Fibroblast of skin of scalp (primary cell): ENCODE measurements at places on chromosomes 6 and 20.

DNA sequence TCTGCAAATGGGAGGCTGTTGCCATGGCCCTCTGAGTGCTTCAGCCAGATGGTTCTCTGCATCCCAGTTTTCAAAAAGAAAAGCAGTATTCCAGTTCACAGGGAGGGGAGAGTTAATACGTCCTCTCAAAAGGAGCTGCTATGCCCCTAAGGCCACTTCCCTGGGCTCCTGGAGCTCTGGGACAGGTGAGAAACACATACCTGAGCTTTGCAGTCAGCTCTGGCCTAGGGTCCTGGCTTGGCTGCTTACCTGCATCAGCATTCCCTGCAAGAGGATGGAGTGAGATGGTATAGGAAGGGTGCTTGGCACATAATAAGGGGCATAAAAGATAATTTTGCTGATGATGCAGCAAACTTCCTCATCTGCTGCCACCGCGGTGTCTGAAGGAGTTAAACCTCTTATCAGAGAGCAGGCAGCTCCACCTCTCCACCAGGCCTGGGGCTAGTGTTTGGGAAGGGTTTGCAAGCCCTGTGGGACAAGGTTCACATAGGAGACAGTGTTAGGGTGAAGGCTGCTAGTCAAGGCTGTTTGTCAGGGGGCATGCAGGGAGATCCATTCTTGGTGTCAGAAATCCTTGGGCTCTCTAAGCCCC lies 62.7 kb downstream of the SLC24A3 start:
- no peak for DNase-seq

DNA sequence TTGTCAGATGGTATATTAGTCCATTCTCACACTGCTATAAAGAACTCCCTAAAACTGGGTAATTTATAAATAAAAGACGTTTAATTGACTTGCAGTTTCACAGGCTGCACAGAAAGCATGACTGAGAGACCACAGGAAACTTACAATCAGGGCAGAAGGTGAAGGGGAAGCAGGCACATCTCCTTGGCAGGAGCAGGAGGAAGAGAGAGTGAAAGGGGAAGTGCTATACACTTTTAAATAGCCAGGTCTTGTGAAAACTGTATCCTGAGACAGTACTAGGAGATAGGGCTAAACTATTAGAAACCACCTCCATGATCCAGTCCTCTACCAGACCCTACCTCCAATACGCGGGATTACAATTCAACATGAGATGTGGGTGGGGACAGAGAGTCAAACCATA lies 193.9 kb upstream of the KCNG1 start:
- no peak for DNase-seq

GRCh38 chr6:137791281-137792159 lies 75.5 kb upstream of the TNFAIP3 start:
- peak; percentile 24 for DNase-seq

DNA sequence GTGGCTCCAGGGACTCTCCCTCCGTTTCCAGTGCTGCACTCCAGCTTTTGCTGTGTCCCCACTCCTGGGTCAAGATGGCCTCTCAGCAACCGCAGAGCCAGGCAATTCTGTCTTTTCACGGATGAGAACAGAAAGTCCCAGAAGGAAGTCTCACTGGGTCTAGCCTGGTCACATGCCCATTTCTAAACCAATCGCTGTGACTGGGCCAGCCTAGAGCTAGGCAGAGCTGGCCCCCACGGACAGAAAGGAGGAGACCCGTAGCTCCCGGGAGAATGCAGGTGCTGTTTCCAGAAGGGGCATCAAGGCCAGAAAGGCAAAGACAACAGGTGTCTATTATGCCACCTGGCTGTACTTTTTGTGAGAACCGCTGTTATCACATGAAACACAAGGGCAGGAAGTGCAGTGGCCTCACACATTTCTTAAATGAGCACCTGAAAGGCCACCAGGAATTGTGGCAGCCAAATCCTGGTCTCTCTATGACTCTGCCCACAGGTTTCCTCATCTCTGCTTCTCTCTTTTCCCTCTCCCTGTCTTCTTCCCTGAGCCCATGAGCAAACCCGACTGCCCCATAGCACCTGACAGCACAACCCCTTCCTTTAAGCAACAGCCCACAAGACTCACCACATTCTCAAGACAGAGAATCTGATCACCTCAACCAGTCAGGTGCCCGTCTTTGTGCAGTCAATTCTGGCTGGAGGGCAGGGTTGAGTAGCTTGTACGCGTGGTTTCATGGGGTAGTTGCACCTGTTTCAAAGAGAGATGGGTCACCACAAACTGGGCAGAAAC lies 37.1 kb upstream of the B4GALT5 start:
- DNase-seq: no peak

DNA sequence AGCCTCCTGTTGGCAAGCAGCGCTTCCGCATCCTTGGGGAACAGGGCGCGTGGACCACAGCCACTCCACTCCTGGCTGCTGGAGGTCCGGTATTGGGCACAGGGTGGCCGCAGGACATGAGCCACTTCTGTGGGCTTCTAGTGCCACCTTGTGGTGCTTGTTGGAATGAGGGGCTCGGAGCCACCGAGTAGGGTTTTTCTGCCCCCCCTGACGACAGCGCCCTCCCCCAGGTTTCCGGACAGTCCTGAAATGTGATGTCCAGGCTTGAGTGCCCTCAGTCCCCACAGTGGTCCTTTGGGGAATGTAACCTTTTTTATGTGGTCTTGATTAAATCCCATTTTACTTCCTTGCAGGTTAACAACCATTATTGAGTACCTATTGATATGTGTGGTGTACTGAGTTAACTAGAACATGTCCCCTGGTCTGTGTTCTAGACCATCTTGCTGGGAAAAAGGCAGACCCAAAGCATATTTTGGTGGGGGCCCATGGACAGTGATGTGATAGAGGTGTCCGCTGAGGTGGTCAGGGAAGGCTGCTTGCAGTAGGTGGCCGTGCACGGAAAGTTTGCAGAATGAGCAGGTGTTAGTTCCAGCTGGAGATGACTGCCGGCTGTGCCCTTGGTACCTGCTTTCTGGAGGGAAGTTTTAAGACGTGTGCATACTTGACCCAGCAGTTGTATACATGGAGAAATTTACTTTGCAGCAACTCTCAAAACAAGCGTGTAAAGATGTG lies 70.0 kb downstream of the PTPN1 start:
- DNase-seq: peak; percentile 58

DNA sequence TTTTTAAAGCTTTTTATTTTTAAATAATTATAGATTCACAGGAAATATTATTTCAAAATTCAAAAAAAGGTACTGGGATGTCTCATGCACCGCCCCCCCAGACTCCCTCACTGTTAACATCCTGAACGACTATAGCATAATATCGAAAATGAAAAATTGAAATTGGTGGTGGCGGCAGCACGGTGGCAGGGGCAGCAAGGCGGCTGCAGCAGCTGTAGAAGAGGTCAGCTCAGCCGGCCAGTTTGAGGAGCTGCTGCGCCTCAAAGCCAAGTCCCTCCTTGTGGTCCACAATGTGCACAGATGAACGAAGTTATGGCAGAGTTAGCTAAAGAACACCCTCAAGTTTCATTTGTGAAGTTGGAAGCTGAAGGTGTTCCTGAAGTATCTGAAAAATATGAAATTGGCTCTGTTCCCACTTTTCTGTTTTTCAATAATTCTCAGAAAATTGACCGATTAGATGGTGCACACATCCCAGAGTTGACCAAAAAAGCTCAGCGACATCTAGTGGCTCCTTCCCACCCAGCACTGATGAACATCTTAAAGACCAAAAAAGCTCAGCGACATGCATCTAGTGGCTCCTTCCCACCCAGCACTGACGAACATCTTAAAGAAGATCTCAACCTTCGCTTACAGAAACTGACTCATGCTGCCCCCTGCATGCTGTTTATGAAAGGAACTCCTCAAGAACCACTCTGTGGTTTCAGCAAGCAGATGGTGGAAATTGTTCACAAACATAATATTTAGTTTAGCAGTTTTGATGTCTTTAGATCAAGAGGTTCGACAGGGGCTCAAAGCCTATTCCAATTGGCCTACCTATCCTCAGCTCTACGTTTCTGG lies 100.8 kb downstream of the FAM217A start:
- peak; percentile 95 for DNase-seq

- DNase-seq: no peak
Measured at GRCh38 chr6:113558431-113558830, 298.7 kb upstream of the MARCKS start.

DNA sequence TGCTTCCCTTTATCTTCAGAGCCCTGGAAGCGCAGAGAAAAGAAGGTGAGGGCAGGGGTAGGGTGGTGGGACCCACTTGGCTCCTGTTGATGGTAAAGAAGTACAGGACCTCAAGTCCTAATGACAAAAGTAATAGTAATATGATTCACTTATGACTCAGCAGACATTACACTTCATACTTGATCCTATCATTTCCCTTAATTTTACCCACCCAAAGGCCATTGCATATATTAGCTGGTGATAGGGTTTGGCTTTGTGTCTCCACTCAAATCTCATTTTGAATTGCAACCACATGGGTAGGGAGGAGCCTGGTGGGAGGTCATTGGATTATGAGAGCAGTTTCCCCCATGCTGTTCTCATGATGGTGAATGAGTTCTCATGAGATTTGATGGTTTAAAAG lies 880.7 kb downstream of the KIF16B start:
- DNase-seq: no peak

DNA sequence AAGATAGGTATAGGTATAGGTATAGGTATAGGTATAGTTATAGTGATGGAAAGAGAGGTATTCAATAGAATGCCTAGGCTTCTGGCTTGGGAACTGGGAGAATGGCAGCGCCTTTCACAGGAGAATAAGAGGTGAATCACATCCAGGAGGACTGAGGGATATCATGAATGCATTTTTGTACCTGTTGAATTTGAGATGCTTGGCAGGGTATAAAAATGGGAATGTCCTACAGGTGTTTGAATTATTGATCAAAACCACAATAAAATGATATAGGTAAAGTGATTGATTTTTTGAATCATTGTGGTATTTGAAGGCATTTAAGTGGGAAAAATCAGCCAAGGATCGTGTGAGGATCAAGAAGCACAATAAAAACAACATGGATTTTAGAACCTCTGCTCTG lies 119.2 kb upstream of the ARG1 start:
- DNase-seq: no peak
